ENCODE measurements at places on chromosomes 3 and 15.

- DNase-seq, result no peak
Measured at GRCh38 chr15:51093839-51094605, 684 bp downstream of the TNFAIP8L3 start.

DNA sequence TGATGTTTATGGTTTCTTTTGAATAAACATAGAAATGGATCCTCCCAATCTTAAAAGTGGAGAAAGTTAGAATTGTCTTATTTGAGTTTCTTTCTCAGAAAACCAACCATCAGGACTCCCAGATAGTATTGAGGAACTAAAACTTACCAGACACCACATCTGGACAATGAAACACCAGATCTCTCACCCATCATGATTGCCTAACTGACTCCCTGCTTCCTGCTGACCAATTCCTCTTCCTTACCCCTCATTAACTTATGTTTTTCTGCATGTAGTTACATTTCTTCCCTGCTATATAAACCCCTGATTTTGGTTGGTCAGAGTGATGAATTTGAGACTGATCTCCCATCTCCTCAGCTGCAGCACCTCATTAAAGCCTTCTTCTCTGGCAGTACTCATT, 242.0 kb upstream of the SETMAR start:
- no peak for DNase-seq

- no peak for DNase-seq
Measured at GRCh38 chr3:155241579-155241978, 51.9 kb downstream of the STRIT1 start.

- no peak for DNase-seq
Measured at GRCh38 chr15:83652626-83653204, 1.2 kb upstream of the ADAMTSL3 start.

GRCh38 chr3:98906230-98906629, 4.7 kb upstream of the DCBLD2 start:
- DNase-seq, result no peak

DNA sequence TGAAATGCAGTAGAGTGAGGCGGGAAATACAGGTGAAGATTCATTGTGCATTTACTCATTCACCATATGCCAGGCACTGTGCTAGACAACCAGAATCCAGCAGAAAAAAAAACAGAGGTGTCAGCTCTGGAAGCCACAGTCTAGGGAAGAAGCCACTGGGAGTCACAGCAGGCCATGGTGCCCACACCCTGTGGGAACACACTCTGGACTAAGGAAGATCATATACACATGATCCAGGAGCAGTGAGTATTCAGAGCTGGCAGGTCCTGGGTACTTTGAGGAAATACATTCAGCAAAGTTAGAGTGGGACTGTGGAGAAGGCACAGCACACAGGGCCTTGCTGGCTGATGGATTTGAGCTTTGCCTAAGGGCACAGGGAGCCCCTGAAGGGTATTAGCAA, 14.8 kb downstream of the FAM240A start:
- no peak for DNase-seq

- DNase-seq, result no peak
Measured at GRCh38 chr15:60272623-60273022, 125.2 kb downstream of the ANXA2 start.

- no peak for DNase-seq
Measured at GRCh38 chr3:141998669-141999290, 122.3 kb downstream of the ATP1B3 start.

DNA sequence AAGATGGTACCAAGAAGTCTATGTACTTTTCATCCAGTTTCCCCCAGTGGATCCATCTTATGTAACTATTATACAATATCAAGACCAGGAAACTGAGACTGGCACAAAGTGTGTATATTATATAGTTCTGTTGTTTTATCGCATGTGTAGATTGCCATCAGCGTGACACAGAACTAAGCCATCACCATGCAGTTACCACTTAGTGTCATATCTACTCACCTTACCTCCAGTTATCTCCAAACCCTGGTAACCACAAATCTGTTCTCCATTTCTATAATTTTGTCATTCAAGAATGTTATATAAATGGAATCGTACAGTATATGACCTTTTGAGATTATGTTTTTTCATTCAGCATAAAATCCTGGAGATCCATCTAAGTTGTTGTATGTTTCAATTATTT, 23.1 kb downstream of the IFT122 start:
- no peak for DNase-seq
